ENCODE measurements at places on chromosomes 2 and 18.

DNA sequence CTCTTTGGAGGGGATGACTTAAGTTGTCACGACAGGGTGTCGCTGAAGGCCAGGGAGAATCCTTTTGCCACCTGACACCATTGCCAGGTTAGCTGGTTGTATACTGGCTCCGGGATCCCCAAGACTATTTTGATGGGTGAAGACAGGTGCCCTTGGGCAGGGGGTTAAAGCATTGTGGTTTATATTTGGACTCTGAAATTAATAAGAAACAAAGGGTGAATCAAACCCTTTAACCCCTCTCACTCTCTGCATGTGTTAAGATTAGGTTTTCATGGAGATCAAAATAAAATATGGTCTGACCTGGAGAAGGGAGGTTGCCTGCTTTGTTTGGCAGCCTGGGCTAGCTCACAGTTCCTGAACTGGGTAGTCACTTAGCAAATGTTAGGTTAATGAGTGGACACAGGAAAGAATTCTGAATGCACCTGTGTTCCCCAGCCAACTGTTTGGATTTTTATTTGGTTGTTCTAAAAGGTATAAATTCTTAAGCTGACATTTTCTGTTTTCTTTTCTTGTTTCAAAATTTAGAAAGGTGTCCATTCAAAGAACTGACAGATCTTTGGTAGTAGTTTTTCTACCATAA, 301.7 kb downstream of the KCNS3 start:
- no peak for DNase-seq

GRCh38 chr2:240319855-240320203, 115.6 kb upstream of the GPC1 start:
- no peak for DNase-seq

GRCh38 chr2:99863903-99864270, 278.5 kb downstream of the AFF3 start:
- no peak for DNase-seq

GRCh38 chr2:213306316-213306942, 22.2 kb downstream of the SPAG16 start:
- peak; percentile 90 for DNase-seq

- DNase-seq = no peak
These were observed 62.9 kb upstream of the MSH6 start for GRCh38 chr2:47720036-47720435.

DNA sequence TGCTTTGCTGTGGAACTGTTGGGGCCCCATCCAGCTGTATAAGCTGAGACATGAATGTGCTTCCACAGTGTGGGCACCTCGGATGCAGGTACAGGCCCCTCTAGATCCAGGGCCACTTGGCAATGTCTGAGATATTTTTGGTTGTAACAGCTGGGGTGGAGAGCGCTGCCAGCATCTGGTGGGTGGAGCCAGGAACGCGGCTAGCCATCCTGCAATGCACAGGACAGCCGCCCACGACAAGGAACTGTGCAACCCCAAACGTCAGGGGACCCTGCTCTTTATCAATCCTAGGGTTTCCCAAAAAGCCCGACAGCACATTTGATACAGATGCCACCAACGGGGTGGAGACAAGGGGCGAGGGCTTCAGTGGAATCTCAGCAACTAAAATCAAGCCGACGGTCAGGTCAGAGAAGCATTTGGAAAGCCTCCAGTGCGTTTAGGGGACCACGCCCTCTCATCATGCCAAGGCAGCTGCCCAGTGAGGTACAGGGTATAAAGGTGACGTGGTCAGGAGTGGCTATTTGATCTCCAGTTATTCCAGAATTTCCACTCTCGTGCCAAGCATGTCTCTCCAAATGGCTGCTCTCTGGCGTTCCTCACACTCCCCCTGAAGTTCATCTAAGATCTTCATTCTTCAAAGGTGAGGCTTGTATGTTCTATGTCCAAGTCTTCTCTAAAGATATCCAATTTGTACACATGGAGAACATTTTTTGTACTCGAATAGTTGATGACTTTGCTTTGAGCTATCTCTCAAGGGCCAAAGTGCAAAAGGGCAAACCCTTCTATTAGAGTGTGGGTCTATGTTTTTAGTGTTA, 55.7 kb downstream of the LRRFIP1 start:
- no peak for DNase-seq

GRCh38 chr2:190599073-190599472, 49.8 kb upstream of the NAB1 start:
- DNase-seq = no peak

GRCh38 chr2:37156071-37156856, 516 bp downstream of the EIF2AK2 start:
- peak; percentile 46 for DNase-seq

GRCh38 chr2:129895061-129895460, 84.4 kb upstream of the RAB6C start:
- DNase-seq = no peak

DNA sequence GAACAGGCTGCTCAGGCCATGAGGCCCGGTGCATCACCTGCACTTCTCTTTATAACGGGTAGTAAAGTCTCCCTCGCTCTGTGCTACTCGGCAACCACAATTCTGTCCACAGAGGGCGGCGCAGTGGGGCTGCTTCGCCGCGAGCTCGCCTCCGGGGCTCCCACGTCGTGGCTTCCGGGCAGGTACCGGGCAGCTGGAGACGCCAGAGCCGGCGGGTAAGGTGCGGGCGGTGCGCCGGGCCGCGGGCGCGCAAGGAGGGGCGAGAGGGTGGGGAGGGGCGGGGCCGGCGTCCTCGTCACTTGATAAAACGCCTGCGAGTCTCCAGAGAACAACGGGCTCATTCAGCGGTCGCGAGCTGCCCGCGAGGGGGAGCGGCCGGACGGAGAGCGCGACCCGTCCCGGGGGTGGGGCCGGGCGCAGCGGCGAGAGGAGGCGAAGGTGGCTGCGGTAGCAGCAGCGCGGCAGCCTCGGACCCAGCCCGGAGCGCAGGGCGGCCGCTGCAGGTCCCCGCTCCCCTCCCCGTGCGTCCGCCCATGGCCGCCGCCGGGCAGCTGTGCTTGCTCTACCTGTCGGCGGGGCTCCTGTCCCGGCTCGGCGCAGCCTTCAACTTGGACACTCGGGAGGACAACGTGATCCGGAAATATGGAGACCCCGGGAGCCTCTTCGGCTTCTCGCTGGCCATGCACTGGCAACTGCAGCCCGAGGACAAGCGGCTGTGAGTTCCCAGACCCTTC, at the start of gene ITGA6:
Gene ITGA6, plus strand, starts transcription at position 331 of the 734 bp plus-strand sequence.
- DNase-seq = peak; percentile 13

DNA sequence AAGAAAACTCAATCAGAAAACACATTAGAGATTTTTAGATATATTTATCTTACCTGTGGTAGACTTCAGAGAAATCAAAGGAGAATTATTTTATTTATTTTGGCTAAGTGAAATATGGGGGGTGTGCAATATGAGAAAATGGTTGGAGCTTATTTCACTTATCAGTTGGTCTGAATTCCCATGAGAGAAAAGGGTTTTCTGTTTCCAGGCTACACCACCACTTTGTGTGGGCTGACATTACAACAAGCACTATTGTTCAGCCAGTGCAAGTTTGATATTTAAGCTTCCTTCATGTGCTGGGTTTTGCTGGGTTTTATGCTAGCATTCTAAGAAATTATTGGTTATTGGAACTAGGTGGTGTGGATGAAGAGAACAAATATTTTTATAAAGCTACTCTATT, 33.5 kb downstream of the RMND5A start:
- no peak for DNase-seq

- no peak for DNase-seq
These were observed 41.8 kb upstream of the CTAGE1 start for GRCh38 chr18:22459491-22459890.

DNA sequence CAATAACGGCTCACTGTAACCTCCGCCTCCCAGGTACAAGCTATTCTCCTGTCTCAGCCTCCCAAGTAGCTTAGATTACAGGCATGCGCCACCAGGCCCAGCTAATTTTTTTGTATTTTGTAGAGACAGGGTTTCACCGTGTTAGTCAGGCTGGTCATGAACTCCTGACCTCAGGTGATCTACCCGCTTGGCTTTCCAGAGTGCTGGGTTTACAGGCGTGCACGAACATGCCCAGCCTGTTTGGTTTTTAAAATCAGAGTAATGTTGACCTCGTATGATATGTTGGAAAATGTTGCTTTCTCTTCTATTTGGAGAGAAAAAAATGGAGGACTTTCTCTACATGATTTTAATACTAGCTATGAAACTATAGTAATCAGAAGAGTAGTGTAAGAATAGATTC, 386.2 kb downstream of the PTH2R start:
- no peak for DNase-seq

GRCh38 chr18:75809926-75810255, 382.4 kb upstream of the SMIM21 start:
- no peak for DNase-seq

GRCh38 chr18:40094441-40094840, 1860.6 kb upstream of the PIK3C3 start:
- DNase-seq = no peak

GRCh38 chr2:235047171-235048160, 95.6 kb downstream of the SH3BP4 start:
- no peak for DNase-seq

- DNase-seq = no peak
These were observed 39.5 kb upstream of the ATP6V1B1 start for GRCh38 chr2:70895998-70896764.

GRCh38 chr2:134122610-134123009, 131.3 kb upstream of the MGAT5 start:
- no peak for DNase-seq

DNA sequence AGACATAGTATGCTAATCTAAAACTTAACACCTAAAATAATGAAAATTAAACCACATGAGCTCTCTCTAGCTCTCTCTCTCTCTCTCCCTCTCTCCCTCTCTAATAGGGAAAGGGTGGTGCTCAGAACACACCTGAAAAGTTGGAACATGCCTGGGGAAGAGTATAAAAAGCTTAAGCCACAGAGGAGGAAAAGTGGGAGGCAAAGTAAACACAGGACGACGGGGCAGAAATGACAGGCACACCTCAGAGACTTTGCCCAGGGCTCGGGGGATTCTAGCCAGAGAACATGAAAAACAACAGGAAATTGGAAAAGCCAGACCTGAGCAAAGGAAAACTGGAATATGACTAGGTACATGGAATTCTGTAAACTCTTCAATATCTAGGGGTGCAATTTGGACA, 666.1 kb downstream of the BCL11A start:
- DNase-seq = no peak

- DNase-seq = no peak
These were observed 28.3 kb upstream of the ZNF407 start for GRCh38 chr18:74569401-74569800.

DNA sequence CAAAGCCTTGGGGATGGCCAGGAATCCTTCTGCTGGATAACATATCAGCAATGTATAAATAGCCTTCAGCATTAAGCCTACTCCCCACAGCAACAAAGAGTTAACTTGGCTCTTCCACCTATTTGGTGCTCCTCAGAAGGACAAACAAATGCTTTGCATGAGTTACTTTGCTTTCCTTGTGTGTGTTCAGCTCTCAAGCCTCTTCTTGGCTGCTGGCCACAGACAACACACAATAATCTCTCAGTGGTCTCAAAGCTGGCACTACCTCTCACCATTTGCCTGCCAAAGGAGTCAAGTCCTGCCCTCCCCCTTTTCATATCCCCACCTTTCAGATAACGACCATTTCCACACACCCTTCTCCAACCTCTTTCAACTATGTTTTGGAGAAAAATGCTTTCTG, 17.5 kb downstream of the FTCDNL1 start:
- DNase-seq = no peak

DNA sequence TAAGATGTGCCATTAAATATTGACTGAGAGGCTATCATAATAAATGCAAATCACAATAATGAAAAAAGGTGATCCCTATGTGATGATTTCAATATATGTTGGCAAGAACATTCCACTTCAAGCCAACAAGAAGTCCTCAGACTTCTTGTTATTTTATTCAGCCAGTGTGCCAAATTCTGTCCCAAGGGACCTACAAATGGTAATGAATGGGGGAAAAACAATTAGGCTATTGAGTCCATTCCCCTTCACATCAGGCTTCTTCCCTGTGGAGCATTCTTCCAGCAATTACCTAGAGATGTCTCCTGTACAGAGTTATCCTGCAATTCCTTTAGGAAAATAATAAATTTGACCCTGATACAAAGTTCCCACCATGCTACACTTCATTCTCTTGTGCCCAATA, 144.4 kb downstream of the PIEZO2 start:
- DNase-seq = no peak

DNA sequence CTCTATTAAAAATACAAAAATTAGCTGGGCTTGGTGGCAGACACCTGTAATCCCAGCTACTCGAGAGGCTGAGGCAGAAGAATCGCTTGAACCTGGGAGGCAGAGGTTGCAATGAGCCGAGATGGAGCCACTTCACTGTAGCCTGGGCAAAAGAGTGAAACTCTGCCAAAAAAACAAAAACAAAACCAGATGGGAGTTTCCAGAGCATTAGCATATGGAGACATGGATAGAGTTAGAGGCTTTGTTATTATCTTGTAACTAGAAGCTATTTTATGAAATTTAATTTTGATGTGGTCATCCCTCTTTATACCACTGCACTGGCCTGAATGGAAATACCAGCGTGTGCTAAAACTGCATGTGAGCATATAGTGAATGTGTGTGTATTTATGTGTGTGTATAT, 58.9 kb downstream of the TRAPPC8 start:
- peak; percentile 6 for DNase-seq

DNA sequence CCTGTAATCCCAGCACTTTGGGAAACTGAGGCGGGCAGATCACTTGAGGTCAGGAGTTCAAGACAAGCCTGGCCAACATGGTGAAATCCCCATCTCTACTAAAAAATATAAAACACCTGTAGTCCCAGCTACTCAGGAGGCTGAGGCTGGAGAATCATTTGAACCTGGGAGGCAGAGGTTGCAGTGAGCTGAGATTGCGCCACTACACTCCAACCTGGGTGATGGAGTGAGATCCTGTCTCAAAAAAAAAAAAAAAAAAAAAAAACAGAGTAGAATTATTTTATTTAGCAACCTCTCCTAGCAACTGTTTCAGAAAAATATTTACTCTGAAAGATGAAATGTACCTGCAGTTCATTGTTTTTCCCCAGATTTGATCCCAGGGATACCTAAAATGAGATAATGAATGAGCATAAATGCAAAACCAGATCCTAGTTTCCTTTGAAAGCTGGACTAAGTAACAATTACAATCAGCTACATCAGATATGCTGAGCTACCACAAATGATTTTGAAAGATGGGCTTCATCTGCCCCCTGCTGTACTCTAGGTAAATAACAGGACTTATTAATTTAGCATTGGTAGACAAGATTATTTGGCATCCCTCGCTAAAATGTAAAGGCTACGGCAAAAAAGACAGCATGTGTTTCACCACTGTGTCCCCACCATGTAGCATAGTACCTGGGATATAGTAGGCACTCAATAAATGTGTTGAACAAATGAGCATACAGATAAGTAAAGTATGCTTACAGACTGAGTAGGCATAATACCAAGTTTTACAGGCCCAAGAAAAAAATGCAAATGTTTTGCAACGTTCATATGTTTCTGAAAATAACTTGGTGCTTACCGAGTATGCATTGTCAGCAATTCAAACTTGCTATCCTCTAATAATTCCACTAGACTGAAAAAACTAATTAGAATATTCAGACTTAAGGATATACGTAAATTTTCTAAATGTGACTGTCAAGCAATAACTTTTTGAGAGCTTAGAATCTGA, 102.5 kb downstream of the ATL2 start:
- DNase-seq = peak; percentile 79

- no peak for DNase-seq
These were observed 71.7 kb downstream of the SMAD7 start for GRCh38 chr18:48879008-48879431.
